Renal cortical epithelial cell (primary cell): ENCODE measurements at places on chromosomes 7 and 10.

DNA sequence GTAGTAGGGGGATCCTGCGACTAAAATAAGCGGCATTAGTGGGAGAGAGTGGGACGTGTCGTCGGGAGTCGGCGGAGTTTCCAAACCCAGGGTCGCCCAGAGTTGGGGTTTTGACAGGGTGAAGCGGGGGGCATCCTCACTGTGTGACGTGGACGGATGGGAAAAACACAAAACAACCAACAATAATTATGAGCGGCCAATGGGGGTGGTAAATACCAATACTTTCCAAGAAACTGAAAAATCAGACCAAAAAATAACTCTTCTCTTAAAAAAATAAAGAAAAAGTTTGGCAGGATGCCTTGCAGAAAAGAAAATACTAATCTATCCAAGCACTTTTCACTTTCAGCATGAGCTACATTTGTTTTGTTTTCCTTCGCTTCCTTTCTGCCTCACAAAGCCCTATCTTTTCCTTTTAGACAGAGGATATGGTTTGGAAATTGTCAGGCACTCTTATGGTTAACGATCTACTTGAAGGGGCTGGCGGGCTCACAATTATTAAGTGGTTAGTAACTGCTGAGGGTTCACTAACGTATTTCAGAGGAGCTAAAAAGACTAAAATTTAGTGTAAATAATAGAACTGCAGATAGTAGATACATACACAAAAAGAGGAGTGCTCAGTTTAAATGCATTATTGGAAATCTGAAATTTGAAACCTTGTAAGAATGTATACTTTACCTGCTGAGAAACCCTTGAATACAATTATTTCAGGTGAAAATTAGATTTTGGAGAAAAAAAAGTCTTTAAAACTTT lies 802 bp upstream of the CDK6 start:
- DNase-seq = no peak

DNA sequence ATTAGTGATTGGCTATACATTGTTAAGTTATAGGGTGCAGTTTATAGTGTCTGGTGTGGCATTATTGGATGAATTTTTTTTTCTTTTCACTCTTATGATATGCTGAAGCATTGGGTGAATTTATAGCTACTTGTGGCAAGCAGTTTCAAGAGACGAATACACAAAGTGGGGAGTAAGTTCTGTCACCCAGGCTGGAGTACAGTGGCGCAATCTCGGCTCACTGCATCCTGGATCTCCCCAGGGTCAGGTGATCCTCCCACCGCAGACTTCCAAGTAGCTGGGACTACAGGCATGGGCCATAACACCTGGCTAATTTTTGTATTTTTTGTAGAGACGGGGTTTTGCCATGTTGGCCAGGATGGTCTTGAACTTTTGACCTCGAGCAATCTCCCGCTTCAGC lies 6.3 kb upstream of the SIRT1 start:
- no peak for DNase-seq

- DNase-seq = no peak
These were observed 19.8 kb downstream of the NUB1 start for GRCh38 chr7:151361193-151361959.

GRCh38 chr7:138900035-138900828 lies 81.0 kb downstream of the KIAA1549 start:
- DNase-seq = peak; percentile 51

DNA sequence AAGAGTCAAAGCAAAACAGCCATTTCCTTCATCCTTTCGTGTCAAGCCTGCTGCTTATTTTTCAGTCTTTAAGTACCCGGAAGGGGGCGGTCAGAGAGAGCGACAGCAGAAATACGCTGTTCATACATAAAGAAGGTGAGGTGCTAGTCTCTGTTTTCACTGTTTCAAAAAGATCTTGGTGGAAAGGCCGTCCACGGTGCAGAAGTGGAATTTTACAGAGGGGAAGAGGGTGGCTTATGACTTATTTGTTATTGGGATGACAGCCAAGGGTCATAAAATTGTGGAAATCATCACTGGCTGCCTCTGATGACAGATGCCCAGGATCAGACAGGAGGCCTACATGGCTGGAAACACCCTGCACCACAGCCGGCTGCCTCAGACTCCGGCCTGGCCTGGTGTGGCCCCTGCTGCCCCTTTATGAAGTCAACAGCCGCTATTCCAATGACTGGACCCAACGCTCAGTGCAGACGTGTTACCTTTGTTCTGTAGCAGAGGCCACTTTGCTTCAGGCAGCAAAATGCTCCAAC lies 57.0 kb downstream of the HIPK2 start:
- DNase-seq = no peak
